ENCODE measurements at places on chromosomes 4 and X.
A peak's percentile ranks its signal among the peaks of the same experiment; 100 is the strongest.

DNA sequence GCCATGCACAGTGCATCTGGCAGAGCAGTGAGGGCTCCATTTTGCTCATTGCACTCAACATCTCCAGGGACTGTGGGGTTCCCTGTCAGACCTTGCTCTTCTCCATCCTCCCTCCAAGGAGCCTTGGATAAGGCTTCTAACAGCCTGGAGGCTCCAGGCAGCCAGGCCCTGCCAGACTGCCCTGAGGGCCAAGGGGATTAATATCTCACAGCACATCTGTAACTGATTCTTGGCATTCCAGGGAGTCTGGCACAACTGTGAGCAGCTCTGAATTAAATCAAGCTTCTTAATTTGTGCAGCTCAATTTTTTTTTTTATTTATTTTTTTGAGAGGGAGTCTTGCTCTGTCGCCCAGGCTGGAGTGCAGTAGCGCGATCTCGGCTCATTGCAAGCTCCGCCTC lies 224.5 kb upstream of the PGRMC2 start:
- DNase-seq = no peak

- peak; percentile 70 for DNase-seq
Observed at GRCh38 chr4:47837094-47837907, 566 bp downstream of the CORIN start.

- no peak for DNase-seq
Observed at GRCh38 chrX:131789664-131790063, 233.4 kb upstream of the STK26 start.

DNA sequence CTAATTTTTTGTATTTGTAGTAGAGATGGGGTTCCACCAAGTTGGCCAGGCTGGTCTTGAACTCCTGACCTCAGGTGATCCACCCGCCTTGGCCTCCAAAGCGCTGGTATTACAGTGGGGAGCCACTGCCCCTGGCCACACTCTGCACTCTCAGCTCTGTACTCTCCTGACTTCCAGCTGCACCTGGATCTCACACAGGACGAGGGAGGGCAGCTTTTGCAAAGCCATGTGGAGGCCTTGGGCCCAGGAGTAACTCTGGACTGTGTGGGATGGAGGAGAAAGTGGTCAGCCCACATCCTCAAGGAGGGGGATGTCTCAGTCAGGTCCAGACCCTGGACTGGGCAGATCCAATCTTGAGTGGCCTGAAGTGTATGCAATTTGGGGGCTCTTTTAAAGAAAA lies 23.0 kb downstream of the NAT8L start:
- no peak for DNase-seq

DNA sequence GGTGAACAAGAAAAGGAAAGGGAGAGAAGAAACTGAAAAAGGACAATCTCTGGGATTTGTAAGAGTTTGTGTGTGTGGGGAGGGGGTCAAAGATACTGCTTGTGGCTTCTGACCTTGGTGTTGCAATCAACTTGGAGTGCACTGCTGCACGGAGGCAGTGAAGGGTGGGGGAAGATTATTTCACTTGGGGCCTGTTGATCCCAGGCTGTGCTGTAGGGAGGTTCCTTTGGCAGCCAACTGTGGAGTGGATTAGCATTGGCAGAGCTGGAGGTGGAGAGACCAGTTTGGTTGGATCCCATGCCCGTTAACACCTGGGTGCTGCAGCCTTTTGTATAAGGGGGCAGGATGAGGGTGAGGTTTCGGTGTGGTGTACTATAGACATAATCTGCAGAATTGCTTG lies 38.2 kb downstream of the AFF1 start:
- peak; percentile 45 for DNase-seq

DNA sequence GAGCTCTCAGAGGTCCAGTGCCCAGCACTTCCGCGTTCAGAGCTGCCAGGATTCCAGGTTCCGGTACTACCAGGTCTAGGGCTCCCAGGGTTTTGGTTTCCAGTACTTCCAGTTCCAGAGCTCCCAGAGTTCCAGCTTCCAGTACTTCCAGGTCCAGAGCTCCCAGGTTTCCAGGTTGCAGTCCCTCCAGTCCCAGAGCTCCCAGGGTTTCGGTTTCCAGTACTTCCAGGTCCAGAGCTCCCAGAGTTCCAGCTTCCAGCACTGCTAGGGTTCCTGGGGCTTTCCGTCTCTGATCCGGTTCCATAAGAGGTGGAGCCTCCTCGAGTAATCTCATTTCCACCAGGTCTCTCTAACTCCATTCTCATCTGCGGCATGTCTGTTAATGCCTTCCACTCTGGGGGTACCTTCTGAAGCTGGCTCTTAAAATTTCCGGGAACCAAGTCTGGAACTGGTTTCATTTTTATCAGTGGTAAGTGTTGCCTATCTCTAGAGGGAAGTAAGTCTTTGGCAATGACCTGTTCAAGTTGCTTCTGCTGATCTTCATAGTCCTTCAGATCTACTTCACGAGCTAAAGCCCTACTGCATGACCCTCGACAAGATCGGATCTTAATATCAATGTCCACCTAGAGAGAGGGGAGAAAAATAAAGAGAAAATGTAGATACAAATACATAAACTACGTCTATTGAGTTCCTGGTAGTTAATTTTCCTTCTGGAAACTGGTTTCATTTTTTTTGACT lies 4.1 kb downstream of the FGA start:
- DNase-seq = no peak

- DNase-seq = no peak
Observed at GRCh38 chrX:39527025-39527424, 570.7 kb downstream of the BCOR start.

DNA sequence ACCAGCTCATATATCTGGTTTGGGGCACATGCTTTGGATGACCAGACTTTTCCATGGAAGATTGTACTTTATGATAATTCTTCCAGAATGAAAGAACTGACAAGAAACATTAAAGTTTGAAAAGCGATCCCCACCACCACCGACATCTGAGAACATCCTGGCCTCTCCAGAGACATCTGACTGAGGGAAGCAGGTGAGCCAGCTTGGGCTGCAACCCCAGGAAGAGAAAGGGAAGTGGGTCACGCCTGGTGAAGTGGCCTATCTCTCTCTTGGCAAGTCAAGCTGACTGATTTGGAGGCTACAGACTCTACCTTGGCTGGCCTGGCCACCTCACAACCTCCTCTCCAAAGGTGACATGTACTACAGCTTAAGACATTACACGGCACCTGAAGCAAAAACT lies 20.7 kb downstream of the PARM1 start:
- DNase-seq = no peak

- no peak for DNase-seq
Observed at GRCh38 chr4:6011686-6012085, 6.5 kb downstream of the C4orf50 start.

DNA sequence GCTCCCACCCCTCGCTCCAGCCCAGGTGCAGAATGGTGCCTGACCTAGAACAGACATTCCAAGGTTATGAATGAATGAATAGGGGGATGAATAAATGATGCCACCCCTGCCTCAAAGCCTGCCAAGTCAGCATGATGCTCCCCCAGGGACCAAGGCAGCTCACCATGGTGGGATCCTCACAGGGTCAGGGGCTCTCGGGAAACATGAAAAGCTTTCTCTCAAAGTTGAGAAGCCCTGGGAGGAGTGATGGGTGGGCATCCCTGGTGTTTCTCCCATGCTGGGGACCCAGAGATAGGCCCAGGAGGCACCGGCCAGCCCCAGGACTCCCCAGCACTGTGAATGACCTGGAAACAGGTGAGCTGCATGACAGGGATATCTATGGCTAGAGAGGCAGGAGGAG lies 58.9 kb downstream of the HTRA3 start:
- no peak for DNase-seq

DNA sequence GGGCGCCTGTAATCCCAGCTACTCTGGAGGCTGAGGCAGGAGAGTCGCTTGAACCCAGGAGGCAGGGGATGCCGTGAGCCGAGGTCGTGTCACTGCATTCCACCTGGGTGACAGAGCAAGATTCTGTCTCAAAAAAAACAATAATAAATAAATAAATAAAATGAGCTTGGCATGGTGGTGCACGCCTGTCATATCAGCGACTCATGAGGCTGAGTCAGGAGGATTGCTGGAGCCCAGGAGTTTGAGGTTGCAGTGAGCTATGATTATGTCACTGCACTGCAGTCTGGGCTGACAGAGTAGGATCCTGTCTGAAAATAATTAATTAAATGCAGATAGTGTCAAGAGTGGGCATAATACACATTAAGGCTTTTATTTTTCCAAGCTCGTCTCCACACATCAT lies 77.5 kb downstream of the DHRSX start:
- DNase-seq = no peak

DNA sequence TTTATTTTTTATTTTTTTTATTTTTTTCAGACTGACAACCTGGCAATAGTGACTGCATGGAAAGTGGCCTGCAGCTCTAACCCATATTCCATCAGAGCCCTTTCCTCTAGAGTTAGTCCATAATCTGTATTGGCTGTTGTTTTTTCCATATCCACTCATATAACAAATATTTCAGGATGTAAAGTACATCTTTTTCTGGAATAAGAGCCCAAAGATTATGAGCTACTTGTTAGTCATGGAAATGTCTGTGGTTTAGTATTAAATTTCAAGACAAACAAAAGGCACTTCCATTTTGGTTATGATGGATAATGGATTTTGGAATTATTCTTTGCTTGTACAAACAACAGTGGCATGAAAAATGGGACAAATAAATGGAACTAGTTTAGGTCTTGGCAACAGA lies 296.0 kb upstream of the HS3ST1 start:
- no peak for DNase-seq

GRCh38 chr4:92501456-92501855 lies 197.7 kb downstream of the GRID2 start:
- DNase-seq = no peak

- no peak for DNase-seq
Observed at GRCh38 chr4:119190354-119190753, 22.2 kb upstream of the USP53 start.

- DNase-seq = no peak
Observed at GRCh38 chr4:16767861-16768260, 130.6 kb downstream of the LDB2 start.

DNA sequence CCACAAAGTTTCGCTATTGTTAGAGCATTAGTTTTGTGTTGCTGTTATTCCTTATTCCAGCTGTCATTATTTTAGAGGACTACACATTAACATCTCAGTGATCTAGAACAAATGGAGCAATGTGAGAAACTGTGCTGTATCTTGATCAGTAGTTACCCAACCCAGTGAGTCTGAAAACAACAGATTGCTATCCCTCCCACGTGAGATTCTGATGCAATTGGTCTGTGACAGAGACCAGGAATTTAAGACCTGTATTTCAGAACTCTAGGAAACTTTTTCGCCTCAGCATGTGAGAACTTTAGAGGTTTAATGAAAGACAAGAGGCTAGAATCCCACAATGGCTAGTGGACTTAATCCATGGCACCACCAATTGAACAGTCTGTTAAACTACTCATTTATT lies 35.7 kb upstream of the CDS1 start:
- no peak for DNase-seq

DNA sequence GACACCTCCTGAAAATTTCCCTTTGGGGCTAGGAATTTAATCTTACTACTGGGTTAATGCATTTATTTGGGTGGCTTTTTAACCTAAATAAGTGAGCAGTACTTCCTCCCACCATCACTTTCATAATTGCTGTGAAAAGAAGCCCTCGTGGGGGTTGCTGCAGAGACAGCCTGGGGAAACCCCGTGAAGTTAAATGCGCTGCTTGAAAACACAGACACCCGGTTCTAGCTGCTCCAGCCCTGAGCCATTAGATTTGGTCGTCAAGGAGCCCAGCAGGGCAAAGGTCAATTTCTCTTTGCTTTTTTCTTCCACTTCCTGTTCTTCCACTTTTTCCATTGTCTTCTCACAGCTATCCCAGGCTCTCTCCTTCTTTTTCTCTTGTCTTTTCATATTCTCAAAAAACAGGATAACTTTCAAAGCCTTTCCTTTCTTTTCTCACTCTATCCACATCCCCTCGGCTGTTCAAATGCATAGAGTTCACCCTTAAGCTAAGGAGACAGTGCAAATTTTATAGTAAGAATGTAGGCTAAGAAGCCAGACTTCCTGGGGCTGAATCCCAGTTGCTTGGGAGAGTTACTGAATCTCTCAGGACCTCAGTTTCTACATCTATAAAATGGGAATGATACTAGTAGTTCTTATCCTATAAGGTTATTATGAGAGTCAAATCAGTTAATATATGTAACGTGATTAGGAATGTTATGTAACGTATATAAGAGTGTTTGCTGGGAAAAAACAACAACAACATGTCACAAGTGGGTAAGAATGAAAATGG lies 91.5 kb upstream of the ZNF827 start:
- DNase-seq = no peak

- no peak for DNase-seq
Observed at GRCh38 chr4:158395889-158396288, 125.8 kb upstream of the RXFP1 start.

- peak; percentile 79 for DNase-seq
Observed at GRCh38 chrX:151082077-151082948, 94.1 kb upstream of the GPR50 start.

- no peak for DNase-seq
Observed at GRCh38 chr4:127634181-127634580, 1.4 kb downstream of the INTU start.

- DNase-seq = no peak
Observed at GRCh38 chrX:116493271-116493670, 30.5 kb upstream of the CT83 start.

- DNase-seq = no peak
Observed at GRCh38 chrX:42725196-42725595, 52.8 kb downstream of the PPP1R2C start.

DNA sequence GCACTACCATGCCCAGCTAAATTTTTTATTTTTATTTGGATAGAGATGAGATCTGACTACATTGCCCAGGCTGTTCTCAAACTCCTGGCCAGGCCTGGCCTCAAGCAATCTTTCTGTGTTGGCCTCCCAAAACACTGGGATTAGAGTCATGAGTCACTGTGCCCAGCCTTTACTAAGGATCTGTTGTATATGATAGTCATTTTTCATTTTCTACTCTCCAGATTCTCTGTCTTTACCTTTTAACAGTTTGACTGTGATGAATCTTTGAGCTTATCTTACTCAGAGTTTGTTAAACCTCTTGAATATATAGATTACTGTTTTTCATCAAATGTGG lies 161.8 kb downstream of the FNIP2 start:
- DNase-seq = no peak

DNA sequence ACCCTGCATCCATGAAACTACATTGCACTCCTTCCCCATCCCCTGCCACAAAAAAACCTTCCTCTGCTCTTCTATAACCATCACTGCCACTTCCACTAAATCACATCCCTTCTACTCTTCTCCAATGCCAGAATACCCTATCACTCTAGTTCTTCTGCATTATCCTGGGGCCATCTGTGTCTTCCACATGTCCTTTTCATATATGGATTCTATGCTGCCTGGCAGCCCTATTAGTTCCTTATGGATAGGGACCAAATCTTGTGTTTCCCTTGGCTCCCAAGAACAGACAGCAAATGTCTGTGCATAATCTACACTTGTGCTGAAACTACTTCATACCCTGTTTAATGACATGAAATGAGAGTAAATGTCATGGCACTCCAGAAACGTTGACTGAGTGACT lies 68.0 kb downstream of the LHFPL1 start:
- no peak for DNase-seq

- DNase-seq = no peak
Observed at GRCh38 chrX:14355556-14355955, 173.8 kb upstream of the GLRA2 start.

DNA sequence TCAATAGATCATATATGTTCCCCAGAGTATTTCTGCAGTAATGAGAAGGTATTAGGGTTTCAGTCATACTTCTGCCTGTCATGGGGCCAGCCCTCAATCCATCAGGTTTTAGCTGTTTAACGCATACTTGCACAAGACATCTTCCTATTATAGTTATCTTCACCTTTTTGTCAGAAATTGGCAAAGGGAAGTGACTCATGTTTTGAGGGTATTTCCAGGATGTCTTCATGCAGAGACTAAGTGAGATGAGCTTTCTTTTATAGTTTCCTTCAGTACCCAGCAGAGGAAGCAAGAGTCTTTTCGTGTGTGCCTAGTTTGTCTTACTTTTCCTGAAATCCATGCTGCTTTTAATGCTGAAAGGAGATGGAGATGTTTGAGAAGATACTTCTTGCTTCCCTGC lies 9.5 kb downstream of the CSTF2 start:
- no peak for DNase-seq
